Stimulated activated CD4-positive, alpha-beta T cell treated with anti-CD3 and anti-CD28 coated beads, Interleukin-4, amount 100 ng/mL, for 4 hours (primary cell): ENCODE measurements at places on chromosomes 2 and 18.
A peak's percentile ranks its signal among the peaks of the same experiment; 100 is the strongest.

DNA sequence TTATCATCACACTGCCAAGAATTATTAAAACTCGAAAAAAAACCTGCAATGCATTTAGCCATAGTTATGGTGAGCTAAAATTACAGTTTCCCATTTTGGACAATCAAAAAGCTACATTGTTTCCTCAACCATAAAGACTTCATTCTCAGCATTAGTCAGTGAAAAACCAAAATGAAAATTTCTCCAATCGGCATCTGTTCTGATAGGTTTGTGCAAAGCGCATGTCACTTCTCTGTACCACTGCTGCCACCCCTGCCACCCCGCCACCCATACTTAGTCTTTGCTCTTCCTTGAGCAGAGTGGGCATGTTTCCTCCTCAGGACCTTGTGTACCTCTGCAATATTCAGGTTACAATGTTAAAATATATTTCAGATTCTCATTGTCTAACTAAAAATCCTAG lies 7.1 kb upstream of the ZBTB14 start:
- no peak for DNase-seq

DNA sequence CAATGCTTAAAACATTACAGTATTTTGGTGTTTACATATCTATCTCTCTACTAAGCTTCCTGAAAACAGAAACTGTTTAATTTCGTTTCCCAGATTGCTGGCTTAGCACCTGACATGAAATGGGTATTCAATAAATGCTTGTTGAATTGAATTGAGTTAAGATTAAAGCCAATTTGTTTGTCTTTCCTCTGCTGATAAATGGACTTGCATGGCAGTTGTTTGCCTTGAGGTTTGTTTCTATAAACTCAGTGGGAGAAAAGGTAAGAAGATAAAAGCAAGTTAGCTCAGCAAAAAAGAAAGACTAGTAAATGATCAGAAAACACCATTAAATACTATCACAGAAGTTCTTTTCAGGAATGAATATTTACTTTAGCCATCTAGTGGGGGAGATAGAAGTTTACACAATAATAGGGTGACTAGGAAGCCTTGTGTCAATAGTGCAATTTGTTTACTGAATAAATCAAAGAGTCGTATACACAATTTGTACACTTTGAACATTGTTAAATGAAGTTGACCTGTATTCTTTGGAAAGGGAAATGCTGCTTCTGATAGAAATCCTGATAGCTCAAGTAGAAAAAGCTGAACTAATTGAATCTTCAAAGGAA lies 754.5 kb upstream of the FAM98A start:
- no peak for DNase-seq

- no peak for DNase-seq
Measured at GRCh38 chr2:61662990-61663389, 124.8 kb upstream of the XPO1 start.

- DNase-seq, result no peak
Measured at GRCh38 chr2:169933124-169933711, 106.0 kb downstream of the UBR3 start.

- no peak for DNase-seq
Measured at GRCh38 chr2:35184471-35184870, 1171.1 kb upstream of the CRIM1 start.

DNA sequence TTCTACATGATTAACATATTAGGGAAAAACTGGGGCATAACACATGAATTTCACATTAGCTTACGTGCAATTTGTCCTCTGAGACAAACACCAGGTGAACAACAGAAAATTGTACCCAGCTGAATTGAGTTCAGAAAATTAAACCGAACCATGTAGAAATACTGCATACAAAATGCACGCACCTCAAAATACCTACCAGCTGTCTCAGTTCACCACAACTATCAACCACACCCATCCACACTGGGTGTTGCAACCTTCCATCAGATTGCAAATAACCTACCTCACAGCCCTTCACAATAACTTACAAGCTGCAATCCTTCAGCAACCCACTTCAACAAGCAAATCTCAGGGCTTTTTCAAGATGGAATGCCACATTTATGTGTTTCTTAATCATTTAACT lies 55.9 kb downstream of the UNC50 start:
- DNase-seq, result no peak

- DNase-seq, result no peak
Measured at GRCh38 chr2:46977899-46978298, 62.3 kb upstream of the MCFD2 start.

GRCh38 chr18:79923896-79924585 lies 27.4 kb downstream of the SLC66A2 start:
- DNase-seq, result no peak

GRCh38 chr2:180202467-180202951 lies 195.4 kb upstream of the CWC22 start:
- DNase-seq, result no peak

DNA sequence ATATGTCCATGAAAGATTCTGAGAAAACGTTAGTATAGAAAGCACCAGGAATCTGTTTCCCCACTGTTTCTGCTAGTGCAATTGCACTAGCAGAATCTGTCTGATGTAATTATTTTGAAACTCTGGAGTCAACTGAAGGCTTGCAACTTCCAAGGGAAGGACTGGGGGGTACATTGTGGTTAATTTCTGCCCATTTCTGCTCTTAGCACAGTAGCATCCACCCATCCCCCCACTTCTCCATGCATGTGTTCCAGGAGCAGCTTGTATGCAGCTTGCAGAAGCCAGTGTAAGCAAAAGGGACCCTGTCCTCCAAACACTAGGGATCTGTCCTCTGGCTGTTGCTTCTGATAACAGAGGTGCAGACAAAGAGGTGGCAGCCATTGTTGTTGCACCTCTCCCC lies 74.4 kb downstream of the CRACDL start:
- no peak for DNase-seq

DNA sequence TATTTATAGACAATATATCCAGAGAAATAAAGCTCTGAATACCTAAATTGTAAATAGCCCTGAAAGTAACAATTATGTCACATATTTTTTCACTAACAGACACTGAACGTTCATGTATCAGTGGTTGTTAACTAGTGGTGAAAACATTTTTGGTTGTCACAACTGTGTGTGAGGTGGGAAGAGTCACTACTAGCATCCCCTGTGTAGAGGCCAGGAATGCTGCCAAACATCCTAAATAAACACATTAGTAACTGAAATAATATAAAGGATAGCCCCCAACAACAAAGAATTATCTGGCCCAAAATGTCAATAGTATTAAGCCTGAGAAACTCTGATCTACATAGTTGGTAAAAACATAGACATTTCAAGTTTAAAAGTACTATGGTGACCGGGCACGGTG lies 64.5 kb downstream of the ROCK1 start:
- no peak for DNase-seq

- DNase-seq, result no peak
Measured at GRCh38 chr2:165818920-165819319, 24.9 kb upstream of the GALNT3 start.

DNA sequence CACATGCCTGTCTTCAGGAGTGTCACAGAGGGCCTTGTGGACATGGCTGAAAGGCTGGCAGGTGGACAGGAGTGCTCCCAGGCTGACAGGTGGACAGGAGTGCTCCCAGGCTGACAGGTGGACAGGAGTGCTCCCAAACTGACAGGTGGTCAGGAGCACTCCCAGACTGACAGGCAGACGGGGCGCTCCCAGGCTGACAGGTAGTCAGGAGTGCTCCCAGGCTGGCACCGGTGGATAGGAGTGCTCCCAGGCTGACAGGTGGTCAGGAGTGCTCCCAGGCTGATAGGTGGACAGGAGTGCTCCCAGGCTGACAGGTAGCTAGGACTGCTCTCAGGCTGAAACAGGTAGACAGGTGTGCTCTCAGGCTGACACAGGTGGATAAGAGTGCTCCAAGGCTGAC lies 16.6 kb downstream of the ANO7 start:
- DNase-seq, result no peak

DNA sequence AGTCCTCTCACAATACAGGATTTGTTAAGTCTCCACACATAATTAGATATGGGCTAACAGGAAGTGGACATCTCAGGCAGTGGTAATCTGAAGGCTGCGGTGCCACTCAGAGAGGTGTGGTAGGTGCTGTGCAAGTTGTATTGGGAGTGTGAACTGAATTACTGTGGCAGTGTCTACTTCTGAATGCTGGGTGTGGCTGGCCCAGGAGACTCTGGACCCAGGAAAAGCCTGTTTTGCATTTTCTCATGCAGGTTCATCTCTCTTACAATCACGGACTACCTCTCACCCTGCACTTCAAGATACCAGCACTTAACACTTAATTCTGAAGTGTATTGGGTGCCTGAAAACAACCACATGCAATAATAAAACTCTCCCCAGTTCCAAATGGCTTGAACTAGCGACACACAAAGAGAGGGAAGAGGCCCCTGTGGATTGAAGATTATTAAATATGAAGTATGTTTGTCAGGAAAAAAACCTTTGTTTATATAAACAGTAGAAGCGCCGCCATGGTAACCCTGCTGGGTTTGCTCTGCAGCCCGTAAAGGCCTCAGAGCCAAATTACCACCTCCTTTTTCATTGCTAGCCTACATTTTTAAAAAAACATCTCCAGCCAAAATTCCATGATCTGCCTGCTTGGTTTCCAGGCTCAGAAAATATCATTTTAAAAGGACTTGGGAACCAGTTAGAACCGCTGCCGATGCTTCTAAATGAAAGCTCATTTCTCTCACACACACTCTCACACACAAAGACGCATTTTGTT lies 77.5 kb downstream of the GFPT1 start:
- no peak for DNase-seq

DNA sequence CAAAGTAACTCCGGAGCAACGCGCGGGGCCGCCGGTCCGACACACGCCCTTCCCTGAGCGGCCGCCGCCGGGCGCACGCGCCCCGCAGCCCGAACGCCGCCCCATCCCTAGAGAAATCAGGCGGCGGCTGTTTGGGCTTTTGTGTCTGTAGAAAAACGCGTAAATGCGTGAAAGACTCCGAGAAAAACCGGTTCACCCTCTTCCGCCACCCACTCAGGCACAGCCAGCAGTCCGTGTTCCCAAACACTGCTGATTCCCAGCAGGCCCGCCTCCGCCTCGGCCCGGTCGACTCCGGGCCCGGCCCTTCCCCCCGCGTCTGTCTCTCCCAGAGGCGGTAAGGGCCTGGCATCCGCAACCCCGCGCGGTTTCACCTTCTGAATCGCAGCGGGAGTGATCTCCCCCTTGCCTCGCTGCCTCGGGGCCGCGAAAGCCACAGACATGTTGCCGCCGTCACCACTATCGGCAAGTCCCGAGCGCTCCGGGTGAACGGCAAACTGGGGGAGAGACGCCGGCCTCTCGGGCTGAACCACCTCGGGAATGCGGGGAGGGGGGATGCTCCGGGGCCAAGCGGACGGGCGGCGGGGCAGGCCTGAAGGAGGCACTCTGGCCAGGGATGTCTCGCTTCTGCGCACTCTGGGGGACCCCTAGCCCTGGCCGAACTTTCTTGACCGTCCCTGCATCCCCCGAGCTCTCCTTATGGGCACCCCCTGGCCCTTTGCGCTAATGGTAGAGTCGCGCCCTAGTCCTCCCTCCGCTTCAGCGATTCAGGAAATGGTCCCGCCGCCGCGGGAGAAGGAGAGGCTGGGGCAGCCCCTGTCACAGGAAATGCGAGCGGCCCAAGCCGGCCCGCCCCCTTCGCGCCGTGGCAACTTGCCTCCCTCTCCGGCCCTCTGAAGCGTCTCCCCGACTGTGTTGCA lies at the start of gene SS18:
TSS of gene SS18 (minus strand) at position 484 of the 917 bp plus-strand sequence. CDS start at position 440, 44 bp downstream.
- DNase-seq, result peak; percentile 86

- no peak for DNase-seq
Measured at GRCh38 chr18:76679259-76679658, 143.1 kb upstream of the ZNF236 start.

DNA sequence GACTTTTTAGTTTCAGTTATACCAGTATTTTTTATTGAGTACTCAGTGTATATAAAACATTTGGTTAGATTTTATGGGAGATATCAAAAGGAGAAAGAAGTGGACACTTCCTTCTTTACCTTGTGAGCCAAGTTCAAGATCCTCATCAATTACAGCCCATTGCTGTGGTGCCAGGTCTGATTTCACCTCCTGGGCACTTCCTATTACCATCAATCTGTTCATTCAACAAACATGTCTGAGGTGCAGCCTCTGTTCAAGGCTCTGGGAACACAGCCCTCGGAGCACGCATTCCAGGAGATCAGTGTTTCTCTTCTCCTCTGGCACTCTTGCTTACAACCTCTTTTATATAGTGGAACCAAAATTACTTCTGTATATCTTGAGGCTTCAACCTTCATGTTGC lies 171.4 kb upstream of the ALPP start:
- DNase-seq, result no peak

DNA sequence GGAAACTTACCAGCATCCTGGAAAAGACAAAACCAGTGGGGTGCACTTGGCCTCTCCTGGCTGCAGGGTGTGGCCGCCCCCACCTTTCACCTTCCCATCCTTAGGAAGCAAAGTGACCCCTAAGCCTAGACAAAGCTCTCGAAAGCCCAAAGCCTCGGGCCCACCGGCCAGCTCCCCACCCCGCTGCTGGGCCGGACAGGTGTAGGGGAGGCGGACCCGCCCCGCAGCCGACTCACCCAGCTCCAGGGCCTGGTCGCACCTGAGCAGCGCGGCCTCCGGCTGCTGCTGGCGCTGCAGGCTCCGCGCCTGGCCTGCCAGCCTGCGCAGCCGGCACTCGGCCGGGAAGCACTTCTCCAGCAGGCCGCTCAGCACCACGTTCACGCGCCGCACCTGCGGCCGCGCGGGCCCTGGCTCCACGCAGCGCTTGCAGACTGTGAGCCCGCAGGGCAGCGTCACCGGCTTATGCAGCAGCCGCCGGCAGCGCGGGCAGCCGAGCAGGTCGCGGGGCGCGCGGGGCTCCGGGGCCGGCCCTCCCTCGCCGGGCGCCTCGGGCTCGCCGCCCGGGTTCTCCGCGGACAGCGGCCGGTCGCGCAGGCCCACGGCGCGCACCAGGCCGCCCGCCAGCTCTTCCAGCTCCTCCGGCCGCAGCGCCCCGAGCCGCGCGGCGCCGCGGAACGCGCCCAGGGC lies 979 bp downstream of the LONRF2 start:
- no peak for DNase-seq

DNA sequence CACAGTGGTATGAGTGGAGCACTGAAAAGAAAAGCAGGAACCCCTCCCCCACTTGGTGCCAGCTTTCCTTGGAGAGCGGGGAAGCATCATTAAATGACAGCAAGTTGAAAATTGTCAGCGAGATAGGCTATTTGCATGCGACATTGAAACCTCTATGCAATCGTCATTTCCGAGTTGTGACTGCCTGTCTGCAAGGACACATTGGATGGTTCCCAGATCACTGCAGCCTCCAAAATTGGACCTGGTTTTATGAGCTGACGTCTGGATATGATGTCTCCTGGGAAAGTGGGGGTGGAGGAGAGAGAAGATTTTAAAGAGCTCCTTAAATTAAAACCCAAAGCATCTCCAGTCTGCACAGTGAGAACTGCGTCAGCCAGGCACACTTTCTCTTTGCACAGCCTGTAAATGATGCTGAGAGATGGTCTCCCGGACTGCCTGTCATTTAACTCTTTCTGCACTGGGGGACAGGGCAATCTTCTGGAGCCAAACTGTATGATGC lies 57.8 kb upstream of the KIF5C start:
- DNase-seq, result no peak

DNA sequence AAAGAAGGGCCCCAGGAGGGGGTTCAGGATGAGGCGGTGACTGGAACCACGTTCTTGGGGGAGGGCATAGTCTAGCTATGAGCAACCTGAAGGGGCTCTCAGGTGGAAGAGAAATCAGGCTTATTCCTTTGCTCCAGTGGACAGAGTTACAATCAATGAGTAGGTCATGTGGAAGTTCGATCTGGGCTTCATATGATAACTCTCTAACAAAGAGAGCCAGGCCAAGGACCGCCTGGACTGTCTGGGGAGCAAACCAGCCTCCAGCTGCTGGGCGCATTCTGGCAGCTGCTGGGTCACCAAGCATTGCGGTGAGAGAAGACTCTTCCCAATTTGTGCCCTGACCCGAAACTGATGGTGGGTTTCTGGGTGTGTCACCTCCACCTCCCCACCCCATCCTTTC lies 180.3 kb upstream of the SMAD2 start:
- DNase-seq, result no peak

GRCh38 chr18:32284284-32284683 lies 94.4 kb downstream of the MEP1B start:
- DNase-seq, result no peak
